Progenitor cell of endocrine pancreas (in vitro differentiated cells): ENCODE measurements at places on chromosomes 4 and X. TPM values are rescaled to one million over a fixed set of nuclear protein-coding genes. Genes with fewer than 3 reads are reported as not detected.

The GPRASP2 gene
- 10.0 and 11.4 TPM in 2 replicates for total RNA-seq

The NDST3 gene
- 1.8 and 2.0 TPM in 2 replicates for total RNA-seq

- no peak for DNase-seq
These were observed 78.8 kb downstream of the TMEM47 start for GRCh38 chrX:34578237-34578636.

GRCh38 chr4:76315267-76315918, 8.9 kb downstream of the STBD1 start:
- DNase-seq = no peak

GRCh38 chr4:66887061-66887460, 658.2 kb downstream of the CENPC start:
- DNase-seq = no peak

DNA sequence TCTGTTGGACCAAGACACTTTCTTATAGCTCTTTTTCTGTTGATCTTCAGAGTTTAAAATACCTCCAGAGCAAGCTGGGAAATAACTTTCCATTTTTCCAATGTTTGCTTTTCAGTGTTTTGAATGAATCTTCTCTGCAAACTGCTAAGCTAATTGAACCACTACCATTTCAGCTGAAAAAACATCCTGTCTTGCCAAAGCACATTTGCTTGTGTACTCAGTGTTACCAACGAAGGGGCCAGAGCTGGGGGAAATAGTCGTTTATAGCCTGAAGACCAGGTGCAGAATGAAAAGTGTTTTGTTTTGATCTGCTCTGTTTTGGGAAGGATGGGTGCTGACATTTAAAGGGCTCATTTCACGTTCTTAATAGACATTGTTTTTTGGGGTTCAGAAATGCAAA, 88.4 kb upstream of the CLNK start:
- no peak for DNase-seq

DNA sequence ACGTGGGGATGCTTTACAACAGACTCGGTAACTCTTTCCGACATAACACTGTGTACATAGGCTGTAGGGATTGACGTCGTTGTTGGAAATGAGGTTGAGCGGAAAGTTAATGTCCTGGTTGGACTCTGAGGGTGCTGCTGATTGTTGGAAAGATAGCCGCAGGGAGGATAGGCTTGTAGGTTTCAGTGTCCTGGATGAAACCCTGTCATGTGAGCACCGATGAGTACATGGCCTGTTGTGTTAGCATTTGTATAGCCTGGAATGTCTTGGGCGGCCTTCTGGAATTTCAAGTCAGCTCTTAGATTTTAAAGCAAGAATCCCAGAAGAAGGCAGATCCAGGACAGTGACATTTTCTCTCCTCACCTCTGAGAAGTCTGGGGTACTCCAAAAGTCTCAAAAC, 63.3 kb downstream of the TBC1D14 start:
- DNase-seq = no peak

DNA sequence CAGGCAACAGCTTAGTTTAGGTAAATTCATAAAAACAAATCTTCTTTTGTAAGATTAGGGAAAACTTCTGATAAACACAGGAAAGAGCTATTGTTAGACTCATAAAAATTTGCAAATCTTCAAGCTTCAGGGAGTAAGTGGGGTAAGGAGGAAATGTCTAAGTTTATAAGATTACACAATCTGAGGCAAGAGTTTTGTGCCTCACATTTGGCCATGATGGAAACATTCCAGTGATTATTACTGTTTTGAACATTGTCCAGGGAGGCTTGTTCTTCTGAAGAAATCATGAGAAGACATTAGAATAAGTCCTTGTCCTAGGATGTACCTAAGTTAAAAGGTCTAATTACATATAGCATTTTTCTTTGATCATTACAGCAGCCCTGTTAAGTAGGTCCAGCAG, 72.8 kb downstream of the MAOB start:
- DNase-seq = no peak

- no peak for DNase-seq
These were observed 1.6 kb upstream of the ASB5 start for GRCh38 chr4:176270669-176271068.
